Activated CD4-positive, alpha-beta memory T cell treated with anti-CD3 and anti-CD28 coated beads, Interleukin-2, amount 10 ng/mL, durations not matched to agents 7 days and 5 days (primary cell): ENCODE measurements at places on chromosomes 13 and 19.

DNA sequence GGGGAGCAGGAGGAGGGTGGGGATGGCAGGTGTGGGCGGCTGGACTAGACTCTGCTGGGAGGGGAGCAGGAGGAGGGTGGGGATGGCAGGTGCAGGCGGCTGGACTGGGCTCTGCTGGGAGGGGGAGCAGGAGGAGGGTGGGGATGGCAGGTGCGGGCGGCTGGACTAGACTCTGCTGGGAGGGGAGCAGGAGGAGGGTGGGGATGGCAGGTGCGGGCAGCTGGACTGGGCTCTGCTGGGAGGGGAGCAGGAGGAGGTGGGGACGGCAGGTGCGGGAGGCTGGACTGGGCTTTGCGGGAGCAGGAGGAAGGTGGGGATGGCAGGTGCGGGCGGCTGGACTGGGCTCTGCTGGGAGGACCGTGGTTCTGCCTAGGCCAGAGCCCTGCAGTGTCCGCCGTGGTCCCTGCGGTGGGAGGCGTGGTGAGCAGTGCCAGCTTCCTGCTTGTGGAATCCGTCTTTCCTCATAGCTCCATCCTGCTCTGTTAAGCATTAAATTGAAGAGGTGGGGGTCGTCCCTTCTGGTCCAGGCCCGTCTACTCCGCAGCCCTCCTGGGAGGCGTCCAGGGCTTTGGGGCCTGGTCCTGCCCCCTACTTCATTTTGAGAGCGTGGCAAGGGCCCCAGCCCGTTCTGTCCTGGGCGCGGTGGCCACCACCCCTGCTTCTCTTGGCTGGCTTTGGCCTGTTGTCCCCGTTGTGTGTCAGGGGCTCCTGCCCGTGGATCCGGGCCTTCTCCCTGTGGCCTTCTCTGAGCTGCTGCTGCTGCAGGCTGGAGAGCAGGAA is 4.7 kb downstream of the SPPL2B start:
- no peaks in the 10 kb centered on the region for H3K27me3 ChIP-seq
- H3K4me1 ChIP-seq: peaks cover 40% of the 10 kb centered on the region
- H3K27ac ChIP-seq: no peak overlapping the region
- H3K4me3 ChIP-seq: no peak overlapping the region
- no peak for DNase-seq

DNA sequence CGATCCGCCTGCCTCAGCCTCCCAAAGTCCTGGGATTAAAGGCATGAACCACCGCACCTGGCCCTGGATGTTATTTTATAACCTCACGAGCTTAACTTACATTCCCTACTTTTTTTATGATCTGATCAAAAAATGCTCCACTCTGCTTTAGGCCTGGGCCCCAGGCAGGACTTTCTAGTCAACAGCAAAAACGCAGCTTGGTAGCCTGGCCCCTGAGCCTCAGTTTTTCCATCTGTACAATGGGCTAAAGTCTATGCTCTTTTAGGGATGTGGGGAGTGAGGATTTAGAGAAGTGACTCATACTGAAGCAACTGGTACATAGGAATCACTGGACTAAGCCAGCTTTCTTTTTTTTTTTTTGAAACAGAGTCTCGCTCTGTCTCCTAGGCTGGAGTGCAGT is 11.9 kb upstream of the PIK3R2 start:
- H3K27ac ChIP-seq: no peak overlapping the region
- H3K36me3 ChIP-seq: peaks cover 45% of the 10 kb centered on the region
- no peak for DNase-seq

GRCh38 chr13:36332986-36333385 is 13.2 kb downstream of the SPART start:
- no peak for DNase-seq
- peaks cover 31% of the 10 kb centered on the region for H3K36me3 ChIP-seq
- H3K4me3 ChIP-seq: no peak overlapping the region
- no peak overlapping the region for H3K27ac ChIP-seq
- H3K27me3 ChIP-seq: no peaks in the 10 kb centered on the region

DNA sequence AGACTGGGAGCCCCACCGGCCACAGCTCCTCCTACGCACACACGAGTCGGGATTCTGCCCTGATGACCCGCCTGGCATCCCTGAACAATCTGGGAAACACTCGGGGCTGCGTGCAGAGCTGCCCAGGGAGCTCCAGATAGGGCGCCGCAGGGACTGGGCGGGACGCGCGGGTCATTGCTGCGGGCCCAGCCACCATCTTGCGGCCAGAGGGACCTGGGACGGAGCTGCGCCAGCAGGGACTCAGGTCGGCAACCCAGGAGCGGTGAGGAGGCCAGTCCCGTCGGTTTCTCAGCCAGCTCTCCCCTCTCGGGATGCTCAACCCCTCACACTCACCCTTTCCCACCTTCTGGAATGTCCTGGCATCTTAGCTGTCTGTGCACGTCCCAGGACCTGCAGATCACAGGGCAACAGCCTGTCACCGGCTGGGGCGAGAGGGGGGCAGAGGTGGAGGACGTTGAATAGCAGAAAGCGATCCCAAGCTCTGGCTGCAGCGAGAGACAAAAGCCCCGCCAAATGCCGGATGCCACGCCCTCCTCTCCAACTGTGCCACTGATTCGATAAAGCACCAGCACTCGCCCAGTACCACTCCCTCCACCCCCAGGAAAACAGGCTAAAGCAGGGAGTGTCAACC is 20.4 kb upstream of the ZNF91 start:
- peaks cover 7% of the 10 kb centered on the region for H3K4me1 ChIP-seq
- H3K36me3 ChIP-seq: no peaks in the 10 kb centered on the region
- H3K27me3 ChIP-seq: peaks cover 4% of the 10 kb centered on the region
- H3K4me3 ChIP-seq: peak overlapping the region; percentile 33
